ENCODE measurements at places on chromosomes 16 and 17. TPM values are rescaled to one million over a fixed set of nuclear protein-coding genes. Genes with fewer than 3 reads are reported as not detected.

The GUCY2D gene
- total RNA-seq, result not detected

The RUNDC3A gene
- not detected for total RNA-seq

The CDH16 gene
- total RNA-seq, result not detected

The ADCY9 gene
- total RNA-seq, result 77.1 TPM

The CNTNAP4 gene
- total RNA-seq, result 0.12 TPM

The ABI3 gene
- total RNA-seq, result 3.4 TPM

The GRAP gene
- total RNA-seq, result 0.32 TPM

The DPEP3 gene
- total RNA-seq, result not detected

The SLC13A2 gene
- total RNA-seq, result not detected

The IRX3 gene
- total RNA-seq, result 7.0 TPM

The CMTM1 gene
- 3.4 TPM for total RNA-seq

The EVPL gene
- total RNA-seq, result not detected

The ZPBP2 gene
- not detected for total RNA-seq

The TEDC2 gene
- 1.1 TPM for total RNA-seq

The NHERF2 gene
- 35.0 TPM for total RNA-seq

The SEC14L5 gene
- 0.32 TPM for total RNA-seq

The SDK2 gene
- 1.5 TPM for total RNA-seq

The SYNGR3 gene
- 1.9 TPM for total RNA-seq

The AATF gene
- 22.3 TPM for total RNA-seq

The CORO7 gene
- total RNA-seq, result 26.1 TPM

The MT1M gene
- total RNA-seq, result 1.6 TPM

The BIRC5 gene
- total RNA-seq, result 9.1 TPM

The CD300LB gene
- total RNA-seq, result not detected

The CDRT4 gene
- total RNA-seq, result 1.5 TPM

Data from hair follicle dermal papilla cell (primary cell).